ENCODE measurements at places on chromosomes 3 and 15.
A peak's percentile ranks its signal among the peaks of the same experiment; 100 is the strongest.

GRCh38 chr3:113241292-113242095 is 30.1 kb downstream of the BOC start:
- DNase-seq, result no peak

- DNase-seq, result no peak
Measured at GRCh38 chr15:48089702-48090101, 31.1 kb upstream of the SLC24A5 start.

DNA sequence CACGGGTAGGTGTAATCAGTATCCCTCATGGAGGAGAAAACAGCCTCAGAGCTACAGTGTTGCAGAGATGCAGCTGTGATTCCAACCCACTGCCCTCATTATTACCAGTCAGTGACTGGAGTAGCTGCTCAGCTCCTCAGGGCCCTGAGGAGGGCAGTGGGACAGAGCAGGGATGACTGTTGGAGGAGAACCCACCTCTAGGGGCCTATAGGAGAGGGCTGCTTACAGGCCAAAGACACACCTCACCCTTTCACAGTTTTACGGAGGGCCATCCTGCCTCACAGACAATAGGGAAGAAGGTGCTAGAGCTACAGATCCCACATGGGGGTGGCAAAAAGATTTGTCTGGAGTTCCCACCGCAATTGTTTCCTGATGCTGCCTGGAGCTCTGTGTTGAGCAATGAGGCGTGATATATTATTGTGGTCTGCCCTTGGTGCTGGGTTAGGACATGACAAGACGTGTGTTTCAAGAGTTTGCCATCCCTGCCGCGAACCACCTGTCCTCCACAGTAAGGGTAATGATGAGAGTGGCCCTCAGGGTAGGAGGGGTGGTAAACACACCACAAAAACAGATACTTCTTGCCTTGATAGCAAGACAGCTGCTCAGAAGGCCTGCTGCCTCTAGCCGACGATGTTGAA is 140.5 kb upstream of the TPM1 start:
- DNase-seq, result no peak

GRCh38 chr3:107421170-107421792 is 44.0 kb downstream of the CCDC54 start:
- no peak for DNase-seq

DNA sequence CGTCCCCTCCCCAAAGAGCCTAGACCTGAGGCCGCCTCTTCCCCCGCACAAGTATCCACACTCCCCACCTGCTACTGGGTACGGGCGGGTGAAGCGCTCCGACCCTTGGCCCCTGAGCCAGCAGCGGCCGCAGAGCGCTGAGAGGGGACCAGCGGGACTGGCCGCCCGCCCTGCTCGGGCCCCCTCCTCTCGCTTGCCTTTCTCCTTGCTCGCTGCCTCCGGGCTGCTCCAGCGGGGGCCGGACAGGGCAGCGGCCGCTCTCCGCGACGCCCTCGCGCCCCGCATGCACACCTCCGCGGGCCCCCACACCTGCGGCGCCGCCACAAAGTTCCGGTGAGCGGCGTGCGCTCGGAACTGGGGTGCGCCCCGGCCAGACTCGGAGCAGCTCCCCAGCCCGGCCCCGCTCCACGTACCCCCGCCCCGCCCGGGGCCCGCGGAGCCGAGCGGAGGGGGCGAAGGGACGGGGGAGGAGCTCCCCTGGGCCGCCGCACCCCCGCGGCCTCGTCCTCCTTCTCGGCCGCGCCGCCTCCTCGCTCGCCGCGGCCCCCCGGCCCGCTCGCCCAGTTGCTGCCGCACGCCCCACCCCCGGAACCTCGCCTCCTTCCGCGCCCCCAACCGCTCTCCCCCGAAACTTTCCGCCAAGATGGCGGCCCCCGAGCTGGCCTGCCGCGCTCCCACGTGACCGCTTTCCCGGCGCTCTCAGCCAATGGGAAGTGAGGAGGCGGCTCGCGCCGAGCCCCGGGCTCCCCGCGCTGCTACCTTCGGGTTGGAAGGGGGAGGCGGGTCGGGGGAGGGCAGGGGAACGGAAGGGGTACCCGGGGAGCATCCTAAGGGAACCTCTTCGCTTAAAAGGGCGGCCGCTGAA is 704 bp downstream of the DLG1 start:
- DNase-seq, result peak; percentile 61

- DNase-seq, result no peak
Measured at GRCh38 chr3:39384665-39385000, 1.5 kb downstream of the SLC25A38 start.

DNA sequence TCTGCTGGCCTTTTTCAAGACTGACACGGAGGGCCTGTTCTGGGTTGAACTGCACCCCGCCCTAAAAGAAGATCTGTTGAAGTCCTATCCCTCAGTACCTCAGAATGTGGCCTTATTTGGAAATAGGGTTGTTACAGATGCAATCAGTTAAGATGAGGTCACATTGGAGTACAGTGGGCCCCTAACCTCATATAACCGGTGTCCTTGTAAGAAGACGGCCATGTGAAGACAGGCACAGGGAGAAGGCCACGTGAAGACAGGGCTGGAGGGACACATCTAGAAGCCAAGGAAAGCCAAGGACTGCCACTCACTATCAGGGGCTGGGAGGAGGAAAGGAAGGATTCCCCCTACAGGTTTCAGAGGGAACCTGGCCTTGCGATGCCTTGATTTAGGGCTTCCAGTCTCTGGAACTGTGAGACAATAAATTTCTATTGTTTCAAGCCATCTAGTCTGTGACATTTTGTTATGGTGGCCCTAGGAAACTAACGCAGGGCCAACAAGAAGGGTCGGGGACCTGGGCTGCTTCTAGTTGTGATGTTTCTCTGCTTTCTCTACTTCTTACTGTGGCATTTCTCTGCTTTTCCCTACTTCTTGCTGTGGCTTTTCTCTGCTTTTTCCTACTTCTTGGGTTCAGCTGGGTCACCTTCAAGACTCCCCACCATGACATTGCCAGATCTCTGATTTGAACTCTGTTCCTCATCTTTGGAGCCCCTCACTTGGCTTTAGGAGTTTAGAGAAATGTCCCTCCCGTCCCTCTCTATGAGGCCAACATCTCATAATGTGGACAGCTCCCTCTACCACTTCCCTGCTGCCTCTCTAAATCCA is 4.8 kb upstream of the CCDC174 start:
- DNase-seq, result no peak

DNA sequence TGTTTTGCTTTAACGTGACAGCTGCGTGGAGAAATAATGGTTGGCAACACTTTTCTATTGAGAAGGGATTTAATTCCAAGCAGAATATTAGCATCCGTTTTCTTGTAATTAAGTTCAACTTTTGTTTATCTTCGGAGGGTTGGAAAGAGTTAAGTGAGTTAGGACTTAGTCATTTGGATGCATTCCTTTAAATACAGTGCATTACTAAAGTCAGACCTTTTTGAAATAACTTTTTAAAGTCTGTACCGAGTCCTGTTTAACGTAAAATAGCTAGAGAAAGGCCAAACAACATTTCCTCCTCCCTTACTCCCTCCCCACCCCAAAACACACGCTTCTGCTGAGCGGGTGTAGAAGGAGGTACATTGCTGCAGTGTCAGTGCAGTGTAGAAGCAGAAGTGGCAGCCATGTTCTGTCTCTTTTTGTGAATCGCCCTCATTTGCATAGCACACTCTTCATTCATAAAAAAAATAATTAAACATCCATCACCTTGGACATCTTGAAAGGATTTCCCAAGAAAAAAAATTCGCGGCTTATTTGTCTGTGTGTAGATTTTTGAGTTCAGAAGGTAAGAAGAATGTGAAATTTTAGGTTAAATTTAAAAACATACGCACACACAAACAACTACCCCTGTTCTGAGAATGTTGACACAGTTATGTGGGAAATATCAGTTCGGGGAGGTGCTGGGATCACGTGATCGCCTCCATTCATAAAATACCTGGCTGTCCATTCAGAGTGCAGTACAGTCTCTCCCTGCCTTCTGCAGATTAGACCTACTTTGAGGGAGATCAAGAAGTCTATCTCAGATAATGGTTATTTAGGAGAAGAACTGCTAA is 1.6 kb downstream of the SPRED1 start:
- peak; percentile 24 for DNase-seq

DNA sequence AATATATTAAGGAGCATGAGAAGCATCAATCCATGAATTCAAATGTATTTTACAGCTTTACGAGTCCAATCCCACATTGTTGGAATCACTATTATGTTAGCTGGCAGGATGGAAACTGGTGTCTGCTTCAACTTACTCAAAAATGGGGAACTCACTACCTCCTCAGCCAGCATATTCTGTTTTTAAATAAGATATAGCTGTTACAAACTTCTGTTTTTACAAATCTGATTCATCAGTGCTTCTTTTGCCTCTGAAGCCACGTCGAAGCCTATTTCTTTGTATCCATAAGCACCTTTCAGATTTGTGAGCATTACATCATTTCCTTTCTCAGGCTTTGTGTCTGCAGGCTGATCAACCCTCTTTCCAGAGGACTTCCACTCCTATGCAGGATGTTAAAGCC is 105.9 kb downstream of the TPRG1 start:
- no peak for DNase-seq

DNA sequence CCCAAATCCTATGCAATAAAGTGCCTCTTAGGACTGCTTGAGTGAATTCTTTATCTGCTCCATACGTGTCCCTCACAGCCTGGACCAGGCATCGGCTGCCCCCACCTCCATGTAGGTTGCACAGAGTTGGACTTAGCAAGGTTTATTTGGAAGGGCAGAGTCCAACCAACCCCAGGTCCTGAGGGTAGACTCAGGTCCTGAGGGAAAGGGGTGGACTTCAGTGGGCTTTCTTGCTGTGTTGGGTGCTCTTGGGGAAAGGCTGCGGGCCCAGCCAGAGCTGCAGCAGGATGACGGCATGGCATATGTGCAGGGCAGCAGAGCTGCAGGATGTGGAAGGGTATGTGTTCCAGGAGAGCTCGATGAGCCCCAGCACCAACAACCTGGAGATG is 6.5 kb downstream of the ALG3 start:
- DNase-seq, result no peak

DNA sequence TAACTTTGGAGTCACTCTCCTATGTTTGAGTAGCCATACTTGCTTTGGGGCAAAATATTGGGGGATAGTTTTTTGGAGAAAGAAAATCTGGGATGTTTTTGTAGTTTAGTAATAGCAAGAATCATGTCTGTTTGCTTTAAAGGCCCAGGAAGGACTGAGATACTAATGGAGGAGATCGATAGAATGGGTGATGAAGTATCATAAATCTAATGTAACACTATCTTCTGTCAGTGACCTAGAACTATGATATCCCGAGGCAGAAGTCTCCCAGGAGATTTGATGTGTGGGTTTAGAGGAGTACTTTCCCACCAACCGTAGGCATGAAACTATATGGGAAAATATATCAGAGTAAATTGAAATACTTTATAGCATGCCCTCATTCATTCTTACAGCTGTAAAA is 21.0 kb upstream of the NFKBIZ start:
- no peak for DNase-seq

- DNase-seq, result no peak
Measured at GRCh38 chr15:65583701-65584100, 27.2 kb downstream of the INTS14 start.

DNA sequence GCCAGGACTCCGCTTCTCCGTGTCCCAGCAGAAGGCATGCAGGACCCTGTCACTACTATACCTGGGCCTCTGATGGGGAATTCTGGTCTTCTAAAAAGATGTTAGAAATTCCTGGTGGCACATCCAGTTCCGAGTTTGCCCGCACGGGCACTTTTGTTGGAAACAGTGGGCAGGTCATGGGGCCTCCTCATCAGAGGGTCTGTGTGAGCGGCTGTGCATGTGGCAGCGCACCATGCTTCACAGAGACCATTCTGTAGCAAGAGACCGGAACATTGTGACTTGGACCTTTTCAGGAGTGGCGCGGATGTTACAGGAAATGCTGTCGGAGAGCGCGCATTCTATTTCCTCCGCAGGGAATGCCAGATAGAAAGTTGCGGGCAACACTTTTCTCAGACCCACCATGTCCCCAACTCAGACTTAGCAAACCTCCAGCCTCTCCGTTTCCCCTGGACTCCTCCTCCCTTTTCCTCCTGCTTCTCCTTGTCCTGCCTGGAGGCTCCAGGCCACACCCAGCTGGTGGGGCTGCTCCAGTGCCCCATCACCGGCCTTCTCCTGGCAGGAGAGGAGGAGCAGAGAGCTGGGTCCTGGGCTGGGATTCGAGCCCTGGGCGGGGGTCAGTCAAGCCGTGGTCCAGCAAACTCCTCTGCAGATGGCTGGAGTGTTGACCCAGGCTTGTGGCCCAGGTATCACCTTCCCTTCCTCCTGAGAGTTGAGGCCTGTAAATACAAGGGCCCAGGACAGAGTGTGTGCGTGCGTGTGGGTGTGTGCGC is 46.6 kb downstream of the KLF13 start:
- no peak for DNase-seq

- no peak for DNase-seq
Measured at GRCh38 chr3:148707601-148708380, 10.1 kb downstream of the AGTR1 start.

DNA sequence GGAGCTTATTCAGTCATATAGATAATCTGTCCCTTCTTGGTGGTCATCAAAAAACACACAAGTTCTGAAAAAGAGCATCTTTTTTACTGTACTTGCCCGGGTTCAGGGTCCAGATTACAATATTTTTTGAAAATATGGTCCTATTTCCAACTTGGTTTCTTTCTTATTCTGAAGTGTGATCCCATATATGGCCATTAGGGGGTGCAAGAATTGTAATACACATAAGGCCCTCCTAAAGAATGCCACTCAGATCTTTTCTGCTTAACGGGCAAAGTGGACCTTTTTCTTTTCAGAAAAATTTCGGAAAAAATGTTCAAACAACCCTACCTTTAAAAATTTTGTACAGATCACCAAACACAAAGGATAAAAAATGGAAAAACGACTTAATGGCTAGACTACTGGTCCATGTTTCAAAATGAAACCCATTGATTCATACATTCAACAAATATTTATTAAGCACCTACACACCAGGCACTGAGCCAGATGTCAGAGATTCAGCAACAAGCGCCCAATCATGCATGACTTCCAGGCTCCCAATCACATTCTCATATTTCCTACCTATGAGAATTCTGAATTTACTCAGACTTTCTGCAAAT is 102.0 kb upstream of the MYRIP start:
- no peak for DNase-seq

- DNase-seq, result no peak
Measured at GRCh38 chr3:171436380-171436779, 23.8 kb downstream of the TNIK start.

- no peak for DNase-seq
Measured at GRCh38 chr3:134075568-134075825, 45.8 kb upstream of the SLCO2A1 start.

DNA sequence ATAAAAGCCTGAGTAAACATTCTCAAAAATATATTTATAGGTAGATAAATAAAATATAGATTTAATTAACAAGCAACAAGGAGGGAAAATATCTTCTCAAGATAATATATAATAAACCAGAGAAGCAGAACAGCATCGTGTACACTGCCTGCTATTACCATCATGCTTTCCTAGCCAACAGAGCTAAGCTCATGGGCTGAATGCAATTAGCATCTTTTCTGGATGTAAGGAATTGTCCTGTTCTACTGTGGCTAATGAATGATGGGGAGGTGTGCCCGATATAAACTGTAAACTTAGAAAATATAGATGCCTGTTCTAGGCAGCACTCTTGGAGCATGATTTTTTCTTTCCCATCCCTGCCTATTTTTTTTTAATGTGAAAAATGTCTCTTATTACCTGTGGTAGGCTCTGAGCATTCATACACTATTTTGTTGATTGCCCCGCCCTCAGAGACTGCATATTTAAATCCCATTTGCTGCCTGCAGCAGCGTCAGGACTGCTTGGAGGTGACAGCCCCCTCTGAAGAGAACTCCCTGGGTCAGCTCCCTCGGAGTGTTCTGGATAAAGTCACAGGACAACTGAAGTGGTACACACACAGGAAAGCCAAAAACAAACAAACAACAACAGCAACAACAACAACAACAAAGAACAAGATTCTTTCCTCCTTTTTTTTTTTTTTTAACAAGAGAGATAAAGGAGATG is 312.3 kb downstream of the SATB1 start:
- DNase-seq, result no peak

- no peak for DNase-seq
Measured at GRCh38 chr3:45773072-45773471, 23.3 kb downstream of the SLC6A20 start.
